ENCODE measurements at places on chromosomes 12 and 14. TPM values are rescaled to one million over a fixed set of nuclear protein-coding genes. Genes with fewer than 3 reads are reported as not detected.
A peak's percentile ranks its signal among the peaks of the same experiment; 100 is the strongest.

- H3K27ac ChIP-seq = no peak overlapping the region
- no peak overlapping the region for H3K4me3 ChIP-seq
- H3K4me1 ChIP-seq = no peaks in the 10 kb centered on the region
- no peak for DNase-seq
- no peaks in the 10 kb centered on the region for H3K27me3 ChIP-seq
- no peaks in the 10 kb centered on the region for H3K36me3 ChIP-seq
Measured at GRCh38 chr12:126915309-126915708, 1351.7 kb upstream of the TMEM132C start.

DNA sequence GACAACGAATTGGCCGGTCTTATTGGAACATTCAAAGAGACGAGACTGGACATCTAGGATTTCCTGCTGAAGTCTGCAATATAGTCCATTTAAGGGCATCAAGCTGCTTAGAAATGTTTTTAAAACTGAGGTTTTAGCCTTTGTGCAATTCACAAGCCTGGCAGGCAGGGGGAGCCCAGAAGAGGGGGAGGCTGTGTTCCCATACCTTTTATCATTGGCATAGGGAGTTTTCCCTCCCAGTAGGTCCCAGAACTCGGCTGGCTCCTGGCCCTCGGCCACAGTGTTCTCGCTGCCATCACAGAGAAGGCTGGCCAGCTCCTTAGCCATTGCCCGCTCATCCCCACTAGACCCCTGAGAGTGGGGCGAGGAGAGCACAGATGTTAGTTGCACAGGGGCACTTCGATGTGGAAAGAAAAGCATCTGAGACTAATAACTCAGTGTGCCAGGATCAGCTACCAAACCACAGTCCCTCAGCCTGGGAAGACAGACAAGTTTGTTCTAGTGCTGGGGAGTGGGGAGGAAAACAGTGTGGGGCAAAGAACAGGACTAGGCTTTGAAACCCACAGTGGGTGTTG lies 15.1 kb downstream of the AVIL start:
- H3K4me3 ChIP-seq = no peak overlapping the region
- peaks cover 12% of the 10 kb centered on the region for H3K36me3 ChIP-seq
- no peaks in the 10 kb centered on the region for H3K27me3 ChIP-seq
- no peak overlapping the region for H3K27ac ChIP-seq
- H3K4me1 ChIP-seq = no peaks in the 10 kb centered on the region

DNA sequence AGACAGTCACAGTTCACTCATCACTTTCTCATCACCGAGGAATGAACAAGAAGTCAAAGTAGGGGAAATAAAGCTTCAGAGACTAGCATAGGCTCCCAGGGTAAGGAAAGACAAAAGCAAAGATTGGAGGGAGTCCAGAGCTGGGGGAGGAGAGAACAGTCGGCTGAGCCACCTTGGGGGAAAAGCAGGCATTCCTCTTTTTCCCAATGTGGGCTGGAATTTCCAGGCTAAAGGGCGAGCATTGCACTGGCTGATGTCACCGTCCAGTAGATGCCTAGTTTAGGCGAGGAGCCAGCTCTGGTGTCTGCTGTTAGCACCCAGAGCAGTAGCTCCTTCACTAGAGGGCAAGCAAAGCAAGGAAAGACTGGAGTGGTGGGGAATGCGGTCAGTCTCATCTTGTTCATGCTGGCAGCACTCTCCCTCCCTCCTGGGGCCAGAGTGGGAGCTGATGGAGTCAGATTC lies 8.5 kb upstream of the KRT75 start:
- H3K36me3 ChIP-seq = no peaks in the 10 kb centered on the region
- DNase-seq = peak; percentile 69
- peaks cover 40% of the 10 kb centered on the region for H3K4me1 ChIP-seq
- H3K27me3 ChIP-seq = peaks cover 24% of the 10 kb centered on the region
- no peak overlapping the region for H3K4me3 ChIP-seq

DNA sequence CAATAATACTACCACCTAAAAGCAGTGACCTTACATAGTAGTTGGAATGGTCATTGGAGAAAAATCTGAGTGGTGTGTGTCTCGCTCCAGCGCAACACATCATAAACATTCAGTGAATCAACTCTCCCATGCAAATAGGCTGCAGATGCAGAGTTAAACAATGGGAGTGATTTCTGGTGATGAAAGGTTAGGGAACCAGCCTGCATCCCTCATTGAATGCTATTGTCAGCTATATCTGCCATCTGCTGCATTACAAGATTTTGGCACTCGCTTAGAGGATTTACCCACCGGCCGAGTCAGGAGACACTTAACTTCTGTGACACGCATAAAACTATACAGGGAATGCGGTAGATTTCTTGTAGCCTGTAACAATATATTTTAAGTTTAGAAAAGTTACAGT lies 900.9 kb downstream of the FLRT2 start:
- no peaks in the 10 kb centered on the region for H3K36me3 ChIP-seq
- H3K27me3 ChIP-seq = no peaks in the 10 kb centered on the region
- no peak overlapping the region for H3K4me3 ChIP-seq
- H3K27ac ChIP-seq = no peak overlapping the region

TBK1 gene
- total RNA-seq = 17.8 TPM

DNA sequence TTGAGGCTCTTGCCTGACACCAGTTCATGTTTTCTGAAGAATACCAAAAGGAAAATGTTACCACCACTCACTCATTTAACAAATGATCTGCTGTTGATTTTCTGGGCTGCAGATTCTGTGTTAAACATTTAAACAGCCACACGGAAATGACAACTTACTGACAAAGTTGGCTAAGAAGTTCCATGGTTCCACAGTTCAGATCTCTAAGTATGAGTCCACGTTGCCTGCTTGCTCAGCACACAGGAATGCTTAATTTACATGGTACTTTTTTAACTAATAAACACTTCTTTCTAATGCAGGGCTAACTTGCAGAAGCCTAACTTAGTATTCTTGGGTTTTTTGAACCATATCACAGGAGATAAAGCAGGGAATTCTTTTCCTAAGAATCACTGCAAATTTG lies 34.7 kb downstream of the PTGER2 start:
- peak overlapping the region; percentile 32 for H3K4me3 ChIP-seq
- peak; percentile 37 for DNase-seq
- no peaks in the 10 kb centered on the region for H3K27me3 ChIP-seq

GPRC5D gene
- total RNA-seq = not detected

GRCh38 chr14:60760644-60761364 lies 26.2 kb downstream of the MNAT1 start:
- no peak overlapping the region for H3K4me3 ChIP-seq
- peaks cover 9% of the 10 kb centered on the region for H3K36me3 ChIP-seq
- DNase-seq = no peak
- peaks cover 68% of the 10 kb centered on the region for H3K4me1 ChIP-seq

DNA sequence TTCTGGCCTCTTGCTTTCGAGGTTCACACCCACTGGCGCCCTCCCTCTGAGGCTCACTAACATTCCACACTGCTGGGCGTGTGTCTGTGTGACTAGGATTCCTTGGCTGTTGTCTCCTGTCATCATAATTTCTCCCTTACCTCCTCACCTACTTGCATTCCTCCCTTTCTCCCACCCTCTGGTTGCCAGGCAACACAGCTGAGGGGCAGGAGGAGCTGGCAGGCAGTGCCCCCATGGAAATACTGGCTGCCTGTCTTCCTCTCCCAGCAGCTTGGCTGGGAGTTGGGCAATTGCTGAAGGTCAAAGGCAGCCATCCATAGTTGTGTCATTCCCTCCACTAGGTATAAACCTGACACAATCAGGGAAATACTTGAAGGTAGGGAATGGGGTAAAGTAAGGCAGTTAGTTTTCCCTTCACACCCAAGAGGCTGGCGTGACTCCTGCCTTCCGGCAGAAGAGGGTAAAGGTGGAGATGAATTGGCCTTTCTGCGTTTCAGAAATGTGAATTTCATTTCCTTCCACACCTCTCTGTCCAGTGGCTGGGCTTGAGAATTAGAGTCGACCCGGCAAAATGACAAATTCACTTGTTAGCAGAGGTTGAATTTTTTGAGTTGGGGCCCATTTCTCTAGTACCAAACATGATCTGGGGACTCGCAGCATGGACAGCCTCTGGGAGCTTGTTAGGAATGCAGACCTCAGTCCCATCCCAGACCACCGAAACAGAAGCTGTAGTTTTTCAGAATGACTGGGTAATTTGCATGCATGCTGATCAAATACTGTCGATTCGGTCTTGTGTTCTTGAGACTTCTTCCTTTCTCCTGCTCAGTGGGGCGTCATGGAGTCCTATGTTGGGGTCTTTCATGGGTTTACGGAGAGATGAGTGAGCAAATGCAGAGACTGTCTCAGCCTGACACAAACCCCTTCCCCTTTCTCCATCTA lies 24.3 kb upstream of the EMP1 start:
- peaks cover 89% of the 10 kb centered on the region for H3K4me1 ChIP-seq
- peak overlapping the region; percentile 75 for H3K4me3 ChIP-seq
- peak; percentile 45 for DNase-seq

DNA sequence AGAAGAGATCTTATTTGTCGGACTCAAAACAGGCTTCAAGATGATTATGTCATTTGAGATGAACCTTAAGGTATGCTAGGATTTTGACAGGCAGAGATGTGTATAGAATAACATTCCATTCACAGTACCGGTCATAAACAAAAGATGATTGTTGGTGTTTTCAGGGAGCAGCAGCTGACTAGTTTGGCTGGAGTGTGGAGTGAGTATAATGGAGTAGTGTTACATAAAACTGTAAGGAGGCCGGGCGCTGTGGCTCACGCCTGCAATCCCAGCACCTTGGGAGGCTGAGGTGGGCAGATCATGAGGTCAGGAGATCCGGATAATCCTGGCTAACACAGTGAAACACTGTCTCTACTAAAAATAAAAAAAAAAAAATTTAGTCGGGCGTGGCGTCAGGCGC lies 23.9 kb downstream of the SERPINA10 start:
- no peak overlapping the region for H3K27ac ChIP-seq
- H3K36me3 ChIP-seq = no peaks in the 10 kb centered on the region
- no peak overlapping the region for H3K4me3 ChIP-seq

DNA sequence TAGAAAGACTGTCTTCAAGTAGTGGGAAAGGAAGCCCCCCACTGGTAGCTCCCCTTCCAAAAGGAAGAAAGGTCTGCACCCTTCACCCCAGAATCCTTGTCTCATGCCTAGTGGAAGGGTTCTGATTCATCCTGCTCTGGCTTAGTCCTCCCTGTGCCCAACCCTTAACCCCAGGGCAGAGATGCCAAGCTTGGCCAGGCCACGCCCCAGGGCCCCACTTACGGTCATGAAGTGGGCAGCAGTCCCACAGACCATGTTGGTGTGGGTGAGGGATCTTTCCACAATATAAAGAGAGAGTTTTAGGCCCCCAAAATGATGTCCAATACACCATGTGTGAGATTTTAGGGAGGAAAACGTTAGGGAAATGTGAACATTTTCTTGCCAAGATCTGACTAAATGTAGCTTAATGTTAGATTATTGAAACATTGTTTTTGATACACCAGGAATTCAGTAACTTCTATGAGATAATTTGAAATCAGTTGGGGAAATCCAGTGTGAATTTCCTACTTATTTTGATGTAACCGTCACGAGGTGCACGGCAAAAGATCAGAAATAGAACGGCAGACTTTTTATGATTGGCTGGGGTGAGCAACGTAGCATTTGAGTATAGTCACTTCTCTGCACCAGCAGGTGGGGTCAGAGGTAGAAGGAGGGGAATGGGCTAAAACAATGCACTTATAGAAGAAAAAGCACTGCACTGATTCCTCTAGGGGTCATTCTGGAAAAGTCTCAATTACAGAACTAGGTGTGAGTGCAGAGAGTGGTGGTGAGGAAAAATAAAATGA lies 8.2 kb upstream of the SSPN start:
- H3K36me3 ChIP-seq = no peaks in the 10 kb centered on the region
- H3K27me3 ChIP-seq = no peaks in the 10 kb centered on the region
- no peak for DNase-seq
- H3K27ac ChIP-seq = peak overlapping the region; percentile 75

DNA sequence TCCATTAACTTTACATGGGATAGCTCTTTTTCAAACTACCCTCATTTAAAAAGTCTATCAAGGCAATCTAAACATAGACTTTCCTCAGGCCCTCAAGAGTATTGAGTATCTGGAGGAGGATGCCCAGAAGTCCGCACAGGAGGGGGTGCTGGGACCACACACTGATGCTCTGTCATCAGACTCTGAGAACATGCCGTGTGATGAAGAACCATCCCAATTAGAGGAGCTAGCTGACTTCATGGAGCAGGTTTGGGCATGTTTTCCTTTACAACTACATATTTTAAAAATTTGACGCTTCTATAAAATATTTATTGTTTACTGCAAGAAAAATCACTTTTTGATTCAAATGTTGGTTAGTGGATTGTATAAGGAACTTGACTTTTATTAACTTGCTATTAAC lies 93.5 kb downstream of the EP400 start:
- peaks cover 19% of the 10 kb centered on the region for H3K36me3 ChIP-seq
- peaks cover 18% of the 10 kb centered on the region for H3K4me1 ChIP-seq
- H3K4me3 ChIP-seq = no peak overlapping the region
- peaks cover 2% of the 10 kb centered on the region for H3K27me3 ChIP-seq
- DNase-seq = no peak

DNA sequence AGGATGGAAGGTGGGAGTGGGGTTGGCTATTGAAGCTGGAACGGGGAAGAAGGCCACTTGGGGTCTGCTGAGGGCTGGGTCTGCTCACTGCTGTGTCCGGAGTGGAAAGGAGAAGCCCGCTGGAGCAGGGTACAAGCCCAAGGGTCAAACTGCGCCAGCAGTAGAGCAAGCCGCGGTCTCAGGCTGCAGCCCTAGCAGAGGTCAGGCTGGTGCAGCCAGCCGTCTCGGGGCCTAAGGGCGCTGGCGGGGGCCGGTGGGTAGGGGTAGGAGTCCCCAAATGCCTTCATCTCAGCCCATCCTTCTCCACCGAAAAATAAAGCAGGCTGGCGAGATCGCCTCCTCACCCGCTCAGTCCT lies 718 bp upstream of the JDP2 start:
- H3K27me3 ChIP-seq = peaks cover under 1% of the 10 kb centered on the region
- H3K4me3 ChIP-seq = peak overlapping the region; percentile 73
- no peak for DNase-seq
- H3K4me1 ChIP-seq = peaks cover 54% of the 10 kb centered on the region
- peak overlapping the region; percentile 56 for H3K27ac ChIP-seq
- peaks cover 8% of the 10 kb centered on the region for H3K36me3 ChIP-seq

GRCh38 chr12:115088328-115088994 lies 404.5 kb upstream of the TBX3 start:
- H3K4me1 ChIP-seq = no peaks in the 10 kb centered on the region
- H3K4me3 ChIP-seq = no peak overlapping the region
- H3K27ac ChIP-seq = no peak overlapping the region
- no peak for DNase-seq
- peaks cover 3% of the 10 kb centered on the region for H3K27me3 ChIP-seq

RHEBL1 gene
- total RNA-seq = 0.59 TPM

GLI1 gene
- 4.5 TPM for total RNA-seq

DNA sequence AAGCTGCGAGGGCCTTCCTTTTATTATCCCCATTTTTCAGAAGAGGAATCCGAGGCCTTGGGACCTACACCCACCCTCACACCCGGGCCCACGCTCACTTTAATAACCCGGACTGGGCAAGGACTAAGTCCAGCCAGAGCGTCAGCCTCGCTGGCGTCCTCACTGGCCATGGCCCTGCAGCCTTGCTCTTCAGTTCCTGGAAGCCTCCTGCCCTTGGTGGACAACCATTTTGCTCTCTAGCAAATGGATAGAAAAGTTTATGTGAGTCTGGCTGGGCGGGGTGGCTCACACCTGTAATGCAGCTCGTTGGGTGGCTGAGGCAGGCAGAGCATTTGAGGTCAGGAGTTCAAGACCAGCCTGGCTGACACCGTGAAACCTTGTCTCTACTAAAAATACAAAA lies 9.8 kb downstream of the RTL1 start:
- no peak for DNase-seq
- H3K27ac ChIP-seq = no peak overlapping the region
- H3K4me1 ChIP-seq = no peaks in the 10 kb centered on the region
- H3K4me3 ChIP-seq = no peak overlapping the region
- H3K27me3 ChIP-seq = peaks cover 37% of the 10 kb centered on the region

GRCh38 chr12:105706321-105706972 lies 376.0 kb downstream of the C12orf75 start:
- DNase-seq = peak; percentile 64
- H3K27me3 ChIP-seq = peaks cover 3% of the 10 kb centered on the region
- peak overlapping the region; percentile 34 for H3K27ac ChIP-seq
- H3K4me3 ChIP-seq = no peak overlapping the region
- no peaks in the 10 kb centered on the region for H3K36me3 ChIP-seq
